ENCODE measurements at places on chromosomes 6 and 20.

DNA sequence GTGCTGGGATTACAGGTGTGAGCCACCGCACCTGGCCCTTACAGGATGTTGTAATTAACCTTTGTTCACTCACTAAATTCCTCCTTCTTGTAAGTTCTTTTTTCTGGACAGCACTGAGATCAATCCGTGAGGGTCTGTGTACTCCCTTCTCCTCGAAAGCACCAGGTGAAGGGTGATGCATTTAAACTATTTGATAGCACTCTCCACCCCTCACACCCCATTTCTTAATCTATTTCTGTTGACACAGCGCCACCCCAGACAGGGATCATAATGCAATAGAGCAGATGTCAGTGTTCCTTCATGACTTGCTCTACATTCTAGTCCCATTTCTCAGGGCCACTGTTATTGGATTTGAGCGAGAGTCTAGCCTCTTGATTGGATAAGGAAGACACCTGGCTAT is 46.3 kb downstream of the PPP1R14C start:
- DNase-seq, result no peak

DNA sequence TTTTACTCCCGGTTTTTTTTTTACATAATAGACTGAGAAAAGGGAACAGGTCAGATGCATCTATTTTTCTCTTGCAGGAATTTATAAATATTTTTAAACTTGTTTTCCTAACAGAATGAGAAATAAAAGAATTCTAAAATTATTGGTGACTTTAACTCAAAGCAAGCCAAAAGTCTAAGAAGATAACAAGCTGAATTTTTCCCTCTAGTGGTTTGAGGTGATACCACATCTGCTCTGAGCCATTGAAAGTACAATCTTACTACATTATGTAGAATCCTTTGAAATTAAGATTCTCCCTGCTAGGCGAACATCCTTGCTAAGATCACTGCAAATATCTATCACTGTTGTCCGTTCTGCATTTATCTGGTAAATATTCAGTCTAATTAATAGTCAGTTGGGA is 10.7 kb upstream of the STMND1 start:
- no peak for DNase-seq

GRCh38 chr6:15257357-15258132 is 11.7 kb downstream of the JARID2 start:
- no peak for DNase-seq

DNA sequence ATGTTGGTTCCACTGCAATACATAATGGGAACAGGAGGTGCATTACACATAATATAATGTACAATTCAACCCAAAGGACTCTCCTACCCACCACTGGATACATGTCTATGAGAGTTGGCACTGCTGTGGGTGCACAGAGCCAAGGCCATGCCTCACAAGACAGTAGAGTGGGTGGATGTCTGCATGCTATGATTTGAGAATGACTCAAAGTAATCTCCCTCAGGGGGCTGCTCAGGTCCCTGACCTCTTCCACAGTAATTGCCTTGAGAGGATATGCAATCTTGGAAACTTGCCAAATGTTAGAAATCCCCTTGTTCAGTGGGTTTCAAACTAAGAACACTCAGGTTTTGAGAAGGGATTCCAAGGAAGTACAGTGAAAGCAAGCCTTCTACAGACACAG is 79.0 kb downstream of the ANKEF1 start:
- DNase-seq, result no peak

DNA sequence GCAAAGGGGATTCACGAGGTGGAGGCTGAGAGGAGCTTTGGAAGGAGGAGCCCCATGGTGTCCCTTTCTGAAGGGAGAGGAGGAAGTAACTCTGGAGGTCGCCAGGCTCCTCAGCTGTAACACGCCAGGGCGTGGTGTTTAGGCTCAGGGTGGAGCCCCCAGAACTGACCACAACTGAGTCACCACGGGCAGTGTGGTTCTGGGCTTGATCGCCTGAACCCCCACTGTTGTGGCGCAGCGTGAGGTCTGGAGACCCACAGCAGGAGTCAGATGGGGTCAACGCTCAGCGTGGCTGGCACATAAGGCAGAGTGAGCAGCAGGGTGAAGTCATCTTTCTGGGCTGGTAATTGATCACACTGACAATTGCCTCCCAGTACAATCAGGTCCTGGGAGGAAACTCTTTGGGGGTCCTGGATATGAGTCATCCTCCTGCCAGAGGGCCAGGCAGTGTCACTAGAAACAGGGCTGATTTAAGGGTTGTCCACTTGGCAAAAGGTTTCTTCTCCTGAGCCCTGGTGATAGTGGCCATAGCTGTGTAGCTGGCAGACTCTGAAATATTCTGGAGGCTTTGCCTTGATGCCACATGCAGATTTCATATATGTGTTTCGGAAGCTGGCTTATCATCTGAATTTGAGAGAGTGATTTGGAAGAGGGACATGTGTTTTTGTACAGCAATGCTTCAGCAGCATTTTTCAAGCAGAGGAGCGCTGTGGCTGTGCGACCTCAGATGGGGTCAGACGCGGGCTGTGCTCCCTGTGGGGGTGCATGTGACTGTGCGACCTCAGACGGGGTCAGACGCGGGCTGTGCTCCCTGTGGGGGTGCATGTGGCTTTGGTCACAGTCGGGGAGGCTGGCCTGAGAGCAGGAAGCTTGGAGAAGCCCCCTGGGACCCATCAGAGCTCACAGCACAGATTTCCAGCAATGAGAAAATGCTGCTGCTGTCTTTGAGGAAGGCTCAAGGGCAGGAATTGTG is 50.0 kb downstream of the SYNJ2 start:
- DNase-seq, result no peak

- no peak for DNase-seq
Measured at GRCh38 chr6:20564777-20565176, 30.5 kb downstream of the CDKAL1 start.

DNA sequence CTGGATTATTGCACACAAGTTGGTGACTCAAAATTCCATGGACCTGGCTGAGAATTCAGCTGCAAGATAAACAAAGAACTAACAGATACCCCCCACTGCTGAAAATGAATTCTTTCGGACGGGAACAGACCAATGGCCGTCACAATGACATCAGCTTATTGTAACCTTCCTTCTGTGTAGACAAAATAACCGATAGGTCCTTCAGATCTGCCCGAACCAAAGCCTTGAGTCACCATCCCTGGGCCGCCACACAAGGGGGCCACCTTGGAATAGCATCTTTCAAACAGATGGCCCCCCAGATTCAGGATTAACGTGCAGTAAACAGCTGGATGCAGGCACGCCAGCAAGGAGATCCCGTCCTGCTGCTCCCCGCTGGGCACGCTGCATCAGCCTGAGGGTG is 214.0 kb upstream of the EXOC2 start:
- DNase-seq, result no peak

DNA sequence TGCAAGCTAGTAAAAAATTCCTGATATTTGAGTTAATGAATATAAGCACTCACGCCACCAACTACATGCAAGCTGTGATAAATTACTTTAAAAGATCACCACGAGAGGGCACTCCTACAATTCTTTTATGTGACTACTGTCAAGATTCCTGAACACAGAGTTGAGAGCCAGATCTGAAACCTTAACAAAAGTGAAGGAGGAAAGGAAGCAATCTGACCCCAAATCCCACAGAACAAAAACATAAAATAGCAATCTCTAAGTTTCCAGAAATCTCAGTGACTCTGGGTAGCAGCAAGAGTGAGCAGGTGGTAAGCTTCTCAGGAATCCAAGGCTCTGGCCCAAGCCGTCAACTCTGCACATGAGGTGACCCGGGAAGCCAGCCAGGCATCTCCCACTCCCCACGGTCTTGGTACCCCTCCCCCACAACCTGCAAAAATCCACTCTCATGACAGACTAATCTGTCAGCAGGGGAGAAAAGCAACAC is 55.1 kb downstream of the STAU1 start:
- no peak for DNase-seq
